ENCODE measurements at places on chromosomes 5 and 9.

- no peak for DNase-seq
These were observed 3.1 kb downstream of the PJA2 start for GRCh38 chr5:109406719-109407118.

DNA sequence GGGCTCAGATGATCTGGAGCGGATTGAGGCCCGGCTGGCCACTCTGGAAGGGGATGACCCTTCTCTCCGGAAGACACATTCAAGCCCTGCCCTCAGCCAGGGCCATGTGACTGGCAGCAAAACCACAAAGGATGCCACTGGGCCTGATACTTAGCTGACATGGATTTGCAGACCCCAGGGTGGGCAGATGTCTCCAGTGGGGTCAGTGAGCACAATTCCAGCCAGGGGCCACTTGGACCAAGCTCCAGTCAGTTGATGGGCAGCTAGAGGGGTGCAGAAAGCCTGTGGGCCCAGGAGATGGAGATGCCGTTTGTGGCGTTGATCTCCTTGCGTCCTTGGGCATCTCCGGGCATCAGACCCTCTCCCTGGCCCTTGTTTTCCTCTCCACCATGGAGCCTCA, 46.7 kb downstream of the PSD2 start:
- no peak for DNase-seq

GRCh38 chr9:84670138-84671041, 861 bp downstream of the NTRK2 start:
- DNase-seq: no peak

DNA sequence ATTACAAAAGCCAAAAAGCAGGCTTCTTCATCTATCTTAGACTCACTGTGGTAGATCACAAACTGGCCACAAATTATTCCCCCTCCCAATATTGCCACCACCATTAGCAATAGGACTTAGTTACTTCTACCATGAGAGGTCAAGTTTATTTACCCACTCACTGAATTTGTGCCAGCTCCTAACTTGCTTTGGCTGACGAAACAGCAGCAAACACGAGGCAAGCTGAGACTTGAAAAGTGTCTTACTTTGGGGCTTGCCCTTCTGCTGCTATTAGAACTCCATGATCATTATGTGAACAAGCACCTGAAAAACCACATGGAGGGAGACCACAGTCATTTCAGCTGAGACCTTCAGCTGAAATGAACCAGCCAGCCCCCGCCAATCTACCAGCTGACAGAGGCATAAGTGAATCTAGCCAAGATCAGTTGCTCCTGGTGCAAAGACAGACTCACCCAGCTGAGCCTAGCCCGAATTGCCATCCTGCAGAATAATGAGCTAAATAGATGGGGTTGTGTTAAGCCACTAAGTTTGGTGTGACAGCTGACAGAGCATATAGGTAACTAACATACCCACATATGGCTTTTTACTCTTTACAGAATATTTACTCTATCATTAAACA, 5.7 kb downstream of the WDR41 start:
- DNase-seq: no peak

DNA sequence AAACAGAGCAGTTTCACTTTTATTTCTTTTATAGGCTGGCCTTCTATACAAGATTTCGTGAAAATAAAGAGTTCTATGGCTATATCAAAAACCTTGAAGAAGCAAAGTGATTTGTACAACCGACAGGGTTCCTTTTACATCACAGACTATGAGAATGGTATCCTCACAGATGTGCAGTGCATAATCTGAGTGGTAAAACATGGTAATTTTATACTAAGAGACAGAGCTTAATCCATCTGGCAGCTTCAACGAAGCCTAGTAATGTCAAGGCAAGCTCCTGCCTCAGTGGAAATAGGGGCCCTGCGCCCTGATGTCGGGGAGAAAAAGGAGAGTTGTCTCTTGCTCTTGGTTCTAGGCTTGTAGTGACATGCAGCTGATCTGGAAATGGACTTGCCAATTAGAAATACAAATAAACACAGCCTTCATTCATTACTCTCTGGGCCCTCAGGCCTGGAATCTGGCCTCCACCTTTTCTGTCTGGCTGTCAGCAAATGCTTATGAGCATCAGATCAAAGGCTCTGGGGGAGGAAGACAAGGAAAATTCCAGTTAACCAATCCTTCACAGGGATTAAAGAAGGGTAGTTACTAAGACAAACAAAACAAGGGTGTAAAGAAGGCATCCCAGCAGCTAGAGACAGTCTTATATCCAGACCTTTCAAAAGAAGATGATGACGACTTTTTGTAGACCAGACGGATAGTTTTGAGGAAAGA, 33.6 kb upstream of the TRIM32 start:
- DNase-seq: no peak

DNA sequence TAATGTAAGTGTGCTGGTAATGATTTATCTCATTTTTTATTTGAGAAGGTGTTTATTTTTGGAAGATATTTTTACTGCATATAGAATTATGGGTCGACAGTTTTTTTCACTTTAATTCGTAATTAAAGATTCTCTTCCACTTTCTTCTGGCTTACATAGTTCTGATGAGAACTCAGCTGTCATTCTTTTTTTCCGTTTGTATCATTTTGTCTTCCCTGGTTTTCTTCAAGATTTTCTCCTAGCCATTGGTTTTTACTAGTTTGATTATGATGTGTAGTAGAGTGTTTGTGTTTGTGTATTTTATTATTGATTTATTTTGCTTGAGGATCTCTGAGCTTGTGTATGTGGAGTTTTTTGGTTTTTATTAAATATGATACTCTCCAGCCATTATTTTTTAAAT, 21.7 kb downstream of the SLF1 start:
- DNase-seq: no peak
